NCI-H2029 (cell line): ENCODE measurements at places on chromosomes 3 and 15.

DNA sequence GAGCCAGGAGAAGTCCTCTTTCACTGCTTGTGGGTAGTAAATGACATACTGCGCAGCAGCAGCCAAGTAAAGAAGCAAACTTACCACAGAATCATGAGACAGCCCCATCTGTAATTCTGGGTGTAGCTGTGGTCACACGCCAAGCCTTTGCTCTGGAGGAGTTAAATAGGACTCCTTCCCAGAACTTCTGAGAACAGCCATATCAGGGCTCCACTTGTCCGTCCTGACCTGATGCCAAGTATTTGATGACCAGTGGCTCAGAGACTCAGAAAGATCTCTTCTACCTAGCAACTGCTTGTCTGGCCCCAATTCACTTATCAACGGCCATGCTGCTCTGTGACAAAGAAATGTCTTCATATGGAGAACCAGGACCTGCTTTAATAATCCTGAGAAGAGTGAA lies 20.6 kb upstream of the GOLIM4 start:
- no peak for DNase-seq

DNA sequence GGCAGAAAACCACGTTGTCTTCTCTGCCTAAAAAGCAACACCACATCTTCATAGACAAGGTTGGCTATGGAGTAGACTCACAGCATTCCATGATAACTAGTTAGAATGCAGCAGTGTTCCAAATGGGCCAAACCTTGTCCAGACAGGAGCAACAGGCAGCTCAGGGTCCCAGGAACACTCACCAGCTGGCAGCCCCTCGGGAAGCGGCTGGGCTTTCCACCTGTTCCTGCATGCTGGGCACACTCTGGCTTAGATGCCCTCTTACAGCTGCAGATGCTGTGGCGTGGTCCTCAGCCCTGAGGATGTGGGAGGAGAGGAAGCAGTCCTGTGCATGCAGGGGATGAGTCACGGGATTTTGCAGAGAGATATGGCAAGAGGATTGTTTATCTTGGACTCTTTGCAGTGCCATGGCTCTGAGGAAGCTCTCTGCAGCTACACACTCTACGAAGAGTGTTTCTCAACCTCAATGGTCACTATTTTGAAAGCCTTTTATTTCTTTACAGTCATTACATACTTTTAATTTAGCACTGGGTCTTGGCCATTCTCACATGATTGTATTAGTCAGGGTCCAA lies 11.3 kb downstream of the NRROS start:
- DNase-seq = peak; percentile 73

DNA sequence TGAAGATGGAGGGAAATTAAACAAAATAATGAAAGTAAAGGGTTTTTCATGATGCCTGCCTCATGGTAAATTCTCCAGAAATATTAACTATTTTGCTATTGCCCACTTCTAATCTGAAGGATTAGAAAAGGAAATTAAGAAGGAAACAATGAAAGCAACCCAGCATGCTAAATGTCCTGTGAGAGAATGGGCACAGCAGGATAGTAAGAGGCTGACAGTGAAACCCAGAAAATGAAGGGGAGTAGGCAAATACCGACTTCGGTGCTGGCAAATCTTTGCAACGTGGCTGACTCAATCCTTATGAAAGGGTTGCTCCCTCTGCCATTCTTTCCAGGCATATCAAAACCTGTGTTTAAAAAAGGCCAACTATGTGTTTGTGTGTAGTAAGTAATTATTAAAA lies 147.5 kb upstream of the SYNPR start:
- no peak for DNase-seq

- DNase-seq = no peak
These were observed 176.1 kb upstream of the ZPLD1 start for GRCh38 chr3:102258666-102259227.

DNA sequence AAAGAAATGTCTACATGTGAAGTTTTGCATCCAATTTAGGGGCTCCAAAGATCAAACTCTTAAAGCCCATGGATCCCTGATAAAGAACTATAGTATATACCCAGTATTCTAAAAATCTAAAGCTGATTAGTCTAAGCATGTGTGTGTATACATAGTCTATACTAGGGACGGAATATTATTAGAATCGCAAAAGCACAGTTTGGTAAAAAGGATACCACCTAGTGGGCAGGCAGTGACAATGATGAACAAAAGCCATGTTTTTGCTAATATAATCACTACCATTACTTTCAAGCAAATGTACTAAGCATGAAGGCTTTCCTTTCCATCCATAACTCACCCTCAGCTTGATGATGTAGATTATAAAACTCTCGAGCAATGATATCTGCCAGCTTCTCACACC lies 16.5 kb downstream of the POLQ start:
- no peak for DNase-seq
